ENCODE measurements at places on chromosomes 7 and 10.

DNA sequence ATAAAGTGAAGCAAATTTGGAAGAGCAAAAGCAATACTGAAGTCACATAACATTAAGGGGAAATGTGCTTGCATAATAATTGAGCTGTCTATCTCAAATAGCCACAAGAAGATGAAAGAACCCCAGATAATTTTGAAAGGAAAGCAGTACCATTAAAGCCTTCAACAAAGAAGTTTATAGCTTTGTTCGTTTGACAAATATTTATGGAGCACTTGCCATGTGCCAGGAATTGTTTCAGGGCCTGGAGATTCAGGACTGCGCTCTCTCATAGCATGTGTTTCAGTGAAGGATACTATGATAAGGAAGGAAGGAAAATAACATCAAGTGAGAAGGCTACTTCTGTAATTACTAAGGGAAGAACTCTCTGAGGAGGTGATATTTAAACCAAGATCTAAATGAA is 212.3 kb upstream of the CSTF2T start:
- DNase-seq, result no peak

- DNase-seq, result peak; percentile 41
Observed at GRCh38 chr10:53403688-53404087, 631.1 kb upstream of the MBL2 start.

DNA sequence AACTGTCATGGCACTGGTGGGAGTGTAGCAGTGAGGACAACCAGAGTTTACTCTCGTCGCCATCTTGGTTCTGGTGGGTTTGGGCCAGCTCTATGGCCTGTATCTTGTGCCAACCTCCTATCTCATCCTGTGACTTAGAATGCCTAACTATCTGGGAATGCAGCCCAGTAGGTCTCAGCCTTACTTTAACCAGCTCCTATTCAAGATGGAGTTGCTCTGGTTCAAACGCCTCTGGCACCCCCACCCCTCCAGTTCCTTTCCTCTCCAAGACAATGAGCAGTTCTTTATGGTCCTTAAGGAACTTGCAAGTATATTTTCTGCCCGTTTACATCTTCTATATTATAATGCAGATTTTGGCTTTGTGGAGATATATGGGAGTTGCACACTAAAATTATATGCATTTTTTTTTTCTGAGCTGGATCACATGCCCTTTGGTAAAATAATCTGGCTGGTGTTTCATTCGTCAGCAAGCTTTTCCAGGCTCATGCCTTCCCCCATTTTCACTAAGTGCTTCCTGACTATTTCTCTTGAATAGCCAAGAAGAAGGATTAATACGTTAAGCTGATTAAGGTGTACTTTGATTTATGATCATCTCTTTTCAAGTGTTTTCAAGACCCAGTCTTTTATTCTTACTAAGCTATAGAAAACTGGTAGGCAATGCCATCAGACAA is 11.2 kb upstream of the WIPF3 start:
- no peak for DNase-seq

GRCh38 chr7:38299275-38299931 is 26.0 kb upstream of the TARP start:
- no peak for DNase-seq

GRCh38 chr10:22992075-22992474 is 64.2 kb downstream of the ARMC3 start:
- no peak for DNase-seq

DNA sequence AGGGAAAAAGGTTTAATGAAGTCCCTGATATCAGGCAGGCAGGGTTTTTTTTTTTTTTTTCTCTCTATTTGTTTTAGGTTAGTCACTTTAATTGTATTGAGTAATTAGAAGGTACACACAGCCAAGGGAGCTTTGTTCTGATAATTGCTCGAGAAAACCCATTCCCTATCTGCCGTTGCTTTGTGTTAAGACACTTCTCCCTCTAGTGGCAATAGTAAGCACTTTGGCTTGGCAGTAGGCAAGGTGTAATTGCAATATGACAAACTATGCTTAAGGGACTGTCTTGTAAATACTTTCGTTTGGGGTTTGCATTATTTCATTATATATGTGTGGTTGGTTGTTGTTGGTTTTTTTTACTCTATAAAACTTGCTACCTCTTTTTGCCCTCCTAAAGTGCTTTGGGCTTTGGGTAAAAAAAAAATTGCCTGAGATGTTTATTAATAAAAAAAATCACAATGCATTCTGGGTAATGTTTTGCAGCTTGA is 113.4 kb downstream of the BTRC start:
- peak; percentile 89 for DNase-seq

DNA sequence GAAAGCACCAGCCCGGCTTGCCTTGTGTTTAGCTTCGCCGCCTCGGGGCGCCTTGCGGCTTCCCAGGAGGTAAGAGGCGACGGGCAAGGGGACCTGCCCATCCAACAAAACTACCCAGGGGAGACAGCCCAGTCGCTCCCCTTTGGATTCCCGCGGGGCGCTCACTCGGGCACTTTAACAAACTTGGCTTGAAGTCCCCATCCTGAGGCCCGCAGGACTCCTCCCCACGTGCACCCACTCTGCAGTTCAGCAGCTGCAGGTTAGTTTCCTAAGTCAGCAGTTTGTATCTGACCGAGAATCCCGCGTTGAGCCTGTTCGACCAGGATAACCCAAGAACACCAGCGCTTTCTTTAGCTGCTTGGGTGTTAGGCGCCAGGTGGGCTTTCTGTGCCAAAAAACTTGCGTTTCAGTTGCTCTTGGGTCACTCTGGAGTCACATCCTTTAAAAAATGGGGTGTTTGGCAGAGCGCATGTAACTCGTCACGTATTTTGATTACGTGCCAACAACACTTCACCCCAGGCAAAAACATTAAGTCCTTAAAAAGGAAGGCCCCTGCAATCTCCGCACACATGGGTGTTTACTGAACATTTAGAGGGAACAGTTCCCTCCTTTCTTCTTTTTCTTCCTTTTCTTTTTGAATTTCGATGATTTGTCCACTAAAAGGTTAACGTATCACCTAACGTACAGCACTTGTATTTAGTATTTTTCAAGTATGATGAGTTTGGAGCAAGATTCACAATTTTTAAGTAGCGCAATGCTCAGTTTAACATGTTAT is 876 bp downstream of the DNAH11 start:
- peak; percentile 34 for DNase-seq

DNA sequence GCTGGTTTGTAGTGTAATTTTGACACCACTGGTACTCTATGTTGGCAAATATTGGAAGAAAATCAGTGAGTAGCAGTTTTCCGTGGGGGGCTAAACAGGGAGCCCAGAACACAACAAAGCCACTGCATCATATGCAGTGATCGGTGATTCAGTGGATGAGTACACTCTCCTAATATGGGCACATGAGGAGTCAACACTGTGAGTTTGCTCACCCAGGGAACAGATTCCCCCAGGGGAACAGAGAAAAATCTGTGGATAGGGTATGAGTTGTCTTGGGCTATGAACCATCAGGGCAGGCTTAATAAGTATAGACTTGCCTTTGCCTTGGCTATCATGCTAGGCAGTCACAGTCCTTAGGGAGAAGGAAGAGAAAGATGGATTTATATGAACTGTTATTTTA is 227.7 kb upstream of the SEMA3E start:
- no peak for DNase-seq

DNA sequence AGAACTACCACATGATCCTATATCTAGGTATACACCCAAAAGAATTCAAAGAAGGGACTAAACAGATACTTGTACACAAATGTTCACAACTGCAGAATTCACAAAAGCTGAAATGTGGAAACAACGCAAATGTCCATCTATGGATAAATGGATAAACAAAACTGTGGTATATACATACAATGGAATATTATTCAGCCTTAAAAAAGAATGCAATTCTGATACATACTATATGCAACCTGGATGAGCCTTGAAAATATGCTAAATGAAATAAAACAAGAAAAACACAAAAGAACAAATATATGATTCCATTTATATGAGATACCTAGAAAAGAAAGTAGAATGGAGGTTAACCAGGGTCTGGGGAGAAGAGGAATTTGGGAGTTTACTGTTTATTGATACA is 7.2 kb downstream of the FAM133B start:
- no peak for DNase-seq

DNA sequence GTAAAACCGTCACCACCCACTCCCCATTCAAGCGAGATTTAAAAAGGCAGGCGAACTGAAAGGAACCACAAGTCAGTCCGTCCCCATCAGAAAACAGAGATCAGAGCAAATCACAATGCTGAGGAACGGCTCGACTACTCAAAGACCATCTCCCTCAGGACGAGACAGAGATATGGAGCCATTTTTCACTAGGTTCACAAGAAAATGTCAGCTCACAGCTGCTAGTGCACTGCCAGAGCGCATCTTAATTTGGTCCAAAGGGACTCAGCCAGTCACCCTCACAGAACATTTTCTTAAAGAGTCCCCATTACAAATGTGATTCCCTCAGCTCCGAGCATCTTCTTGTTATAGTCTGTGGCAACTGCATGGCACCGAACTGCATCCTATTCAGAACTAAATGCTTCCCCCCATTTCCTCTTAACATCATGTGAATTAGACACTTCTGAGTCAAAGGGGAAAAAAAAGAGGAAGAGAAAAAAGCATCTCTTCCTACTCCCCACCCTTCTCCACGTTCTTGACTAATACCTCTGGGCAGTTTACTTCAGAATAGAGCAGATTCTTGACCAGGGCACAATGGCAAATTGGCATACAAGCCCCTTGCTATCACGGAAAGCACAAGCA is 683.9 kb downstream of the MAGI2 start:
- peak; percentile 92 for DNase-seq

DNA sequence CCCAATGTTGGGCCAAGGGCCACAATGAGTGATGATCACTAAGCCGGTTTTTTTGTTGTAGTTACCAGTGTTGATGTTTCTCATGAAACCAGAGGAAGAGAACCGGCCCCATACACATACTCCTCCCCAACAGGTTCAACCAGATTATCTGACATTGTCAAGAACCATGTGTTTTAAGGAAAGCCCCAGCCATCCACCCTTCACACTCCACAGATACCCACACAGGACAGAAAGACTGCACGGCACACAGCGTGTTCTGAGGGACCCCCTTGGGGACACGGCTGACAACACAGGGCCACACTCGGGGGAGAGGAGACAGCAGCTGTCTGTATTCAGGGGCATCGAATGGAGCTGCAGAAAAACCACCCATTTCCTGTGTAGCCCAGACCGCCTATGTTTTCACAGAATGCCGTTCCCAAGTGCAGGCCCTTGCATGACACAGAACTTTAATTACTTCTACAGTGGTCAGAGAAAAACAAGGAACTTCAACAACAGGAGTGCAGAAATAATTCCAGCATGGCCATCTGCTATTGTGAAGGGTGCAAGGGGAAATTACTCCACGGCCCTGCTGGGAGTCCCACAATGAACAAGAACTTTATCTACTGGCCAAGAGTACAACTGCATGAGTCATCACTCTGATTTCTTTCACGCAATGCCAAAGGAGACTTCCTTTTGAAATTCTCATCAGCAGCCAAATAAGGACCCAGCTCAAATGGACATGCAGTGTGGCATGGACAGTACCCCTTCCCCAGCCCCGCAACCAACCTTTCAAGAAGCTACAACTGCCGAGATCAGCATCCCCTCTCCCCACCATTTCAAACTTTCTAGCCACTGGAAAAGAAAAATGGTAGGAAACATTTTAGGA is 2.3 kb downstream of the KLF6 start:
- DNase-seq, result peak; percentile 67

DNA sequence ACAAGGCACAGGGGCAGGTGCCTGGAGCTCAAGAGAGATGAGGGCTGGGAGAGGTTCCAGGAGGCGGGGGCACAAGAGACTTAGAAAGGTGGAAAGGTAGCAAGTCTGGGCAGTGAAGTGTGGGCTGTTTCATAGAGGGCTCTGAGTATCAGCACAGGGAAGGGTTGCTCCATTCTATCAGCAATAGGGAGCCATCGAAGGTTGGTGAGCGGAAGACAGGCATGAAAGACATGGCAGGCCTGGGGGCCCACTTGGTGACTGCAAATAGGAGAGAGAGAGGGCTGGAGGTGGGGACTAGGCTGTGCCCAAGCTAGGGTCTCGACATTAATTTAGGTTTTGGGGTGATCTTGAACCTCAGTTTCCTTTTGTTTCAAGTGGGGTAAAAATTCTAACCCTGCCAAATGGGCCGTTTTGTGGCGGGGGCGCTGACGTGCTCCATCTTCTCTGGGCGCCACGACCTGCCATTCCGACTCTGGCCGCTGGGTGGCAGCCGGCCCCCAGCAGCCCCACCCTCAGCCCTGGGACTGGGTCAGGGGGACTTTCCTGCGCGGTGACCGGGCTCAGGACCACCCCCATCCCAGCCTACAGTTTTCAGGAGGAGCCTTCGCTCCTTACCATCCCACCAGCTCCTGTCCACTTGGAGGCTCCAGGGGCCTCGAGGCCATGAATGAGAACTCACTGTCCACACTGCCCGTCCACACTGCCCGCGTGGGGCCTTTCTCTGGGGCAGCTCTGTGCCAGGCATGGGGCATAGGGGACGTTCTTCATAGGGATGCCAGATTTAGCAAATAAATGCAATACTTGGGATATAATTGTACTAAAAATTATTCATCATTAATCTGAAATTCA is 37.2 kb upstream of the PCBD1 start:
- DNase-seq, result peak; percentile 78

- no peak for DNase-seq
Observed at GRCh38 chr10:63666836-63667383, 145.7 kb downstream of the REEP3 start.

GRCh38 chr10:77699080-77699645 is 61.6 kb upstream of the KCNMA1 start:
- DNase-seq, result no peak

- DNase-seq, result no peak
Observed at GRCh38 chr7:132771301-132771730, 195.0 kb upstream of the PLXNA4 start.

DNA sequence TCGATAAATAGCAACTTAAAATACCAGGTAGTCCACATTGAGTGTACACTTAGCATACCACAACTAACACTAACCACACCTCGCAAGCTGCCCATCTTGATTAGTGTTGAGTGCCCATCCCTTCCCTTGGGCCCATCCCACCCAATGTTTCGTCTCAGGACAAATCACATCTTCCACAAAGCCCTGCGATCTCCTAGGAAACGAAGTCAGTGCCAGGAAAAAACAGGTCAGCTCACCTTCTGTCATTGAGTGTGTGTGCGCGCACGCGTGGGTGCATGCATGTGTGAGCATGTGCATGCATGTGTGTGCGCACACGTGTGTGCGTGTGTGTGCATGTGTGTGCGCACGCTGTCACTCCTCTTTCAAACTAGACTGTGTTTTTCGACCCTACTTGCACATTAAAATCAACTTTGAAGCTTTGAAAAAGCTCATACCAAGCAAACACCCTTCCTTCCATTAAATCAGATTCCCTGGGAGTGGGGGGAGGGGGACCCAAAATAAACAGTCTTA is 48.8 kb upstream of the OPALIN start:
- no peak for DNase-seq

GRCh38 chr7:98187138-98187502 is 24.1 kb upstream of the BHLHA15 start:
- DNase-seq, result no peak

GRCh38 chr7:141586878-141587277 is 35.7 kb downstream of the AGK start:
- DNase-seq, result no peak
